Amniotic stem cell (primary cell): ENCODE measurements at places on chromosomes 1 and 21.

GRCh38 chr1:99965646-99966375, 4.0 kb upstream of the SLC35A3 start:
- DNase-seq: no peak

GRCh38 chr1:197320991-197321531, 53.0 kb downstream of the CRB1 start:
- DNase-seq: no peak

GRCh38 chr1:54335011-54335754, 71.0 kb downstream of the SSBP3 start:
- DNase-seq: no peak

- peak; percentile 43 for DNase-seq
These were observed 156.7 kb downstream of the BRINP3 start for GRCh38 chr1:190320952-190321351.

GRCh38 chr1:77468949-77469710, 187.3 kb downstream of the AK5 start:
- DNase-seq: no peak

GRCh38 chr1:46187106-46187869, 10.9 kb downstream of the POMGNT1 start:
- no peak for DNase-seq

- DNase-seq: peak; percentile 82
These were observed 41.2 kb upstream of the USH2A start for GRCh38 chr1:216464489-216464888.

DNA sequence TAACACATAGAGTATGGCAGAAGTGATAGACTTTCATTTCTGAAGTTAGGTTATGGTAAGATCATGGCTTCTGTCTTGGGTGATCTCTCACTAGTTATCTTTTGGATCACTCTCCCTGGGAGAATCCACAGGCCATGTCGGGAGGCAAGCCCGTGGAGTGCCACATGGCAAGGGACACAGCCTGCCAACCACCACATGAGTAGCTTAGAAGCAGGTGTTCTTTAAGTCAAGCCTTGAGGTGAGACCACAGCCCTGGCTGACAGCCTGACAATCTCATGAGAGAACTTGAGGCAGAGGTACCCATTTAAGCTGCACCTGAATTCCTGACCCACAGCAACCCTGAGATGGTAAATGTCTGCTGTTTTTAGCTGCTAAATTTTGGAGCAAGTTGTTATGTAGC, 130.4 kb downstream of the KCNN3 start:
- DNase-seq: no peak

GRCh38 chr1:167695147-167695546, 26.6 kb upstream of the MPZL1 start:
- DNase-seq: no peak

- no peak for DNase-seq
These were observed 42.3 kb upstream of the KCNK2 start for GRCh38 chr1:215040190-215040589.

DNA sequence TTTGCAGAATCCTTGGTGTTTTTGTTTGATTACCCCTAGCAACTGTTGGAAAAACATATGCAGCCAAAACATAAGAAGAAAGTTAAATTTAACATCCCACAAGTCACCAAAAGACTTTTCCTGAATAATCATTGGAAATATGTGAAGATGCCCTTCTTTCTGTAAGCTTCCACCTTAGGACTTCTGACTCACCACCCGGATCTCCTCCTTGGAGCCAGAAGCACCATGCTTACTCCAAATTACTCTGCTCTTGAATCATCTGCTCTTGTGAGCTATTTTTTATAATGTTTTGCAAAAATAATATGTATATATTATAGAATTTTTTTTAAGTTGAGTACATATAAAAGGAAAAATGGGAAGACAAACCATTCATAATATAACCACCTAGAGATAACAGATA, 391.7 kb downstream of the KCTD3 start:
- DNase-seq: no peak

- no peak for DNase-seq
These were observed 113.2 kb downstream of the GLUL start for GRCh38 chr1:182278144-182279054.

DNA sequence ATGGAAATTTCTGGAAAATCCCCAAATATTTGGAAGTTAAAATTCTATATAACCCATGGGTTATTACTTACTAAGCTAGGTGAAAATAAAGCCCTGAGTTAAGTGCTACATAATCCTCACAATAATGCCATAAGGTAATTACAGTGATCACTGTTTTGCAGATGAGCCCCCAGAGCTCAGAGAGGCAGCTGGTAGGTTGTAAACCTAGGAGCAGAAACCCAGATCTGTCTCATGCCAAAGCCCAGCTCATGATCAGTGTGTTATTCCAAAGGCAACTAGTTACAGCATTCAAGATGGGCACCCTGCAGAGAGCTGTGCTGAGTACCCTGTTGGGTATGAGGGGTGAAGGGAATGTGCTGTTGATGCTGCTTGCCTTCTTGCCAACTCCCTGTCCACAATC, 10.8 kb upstream of the MYOG start:
- DNase-seq: no peak

DNA sequence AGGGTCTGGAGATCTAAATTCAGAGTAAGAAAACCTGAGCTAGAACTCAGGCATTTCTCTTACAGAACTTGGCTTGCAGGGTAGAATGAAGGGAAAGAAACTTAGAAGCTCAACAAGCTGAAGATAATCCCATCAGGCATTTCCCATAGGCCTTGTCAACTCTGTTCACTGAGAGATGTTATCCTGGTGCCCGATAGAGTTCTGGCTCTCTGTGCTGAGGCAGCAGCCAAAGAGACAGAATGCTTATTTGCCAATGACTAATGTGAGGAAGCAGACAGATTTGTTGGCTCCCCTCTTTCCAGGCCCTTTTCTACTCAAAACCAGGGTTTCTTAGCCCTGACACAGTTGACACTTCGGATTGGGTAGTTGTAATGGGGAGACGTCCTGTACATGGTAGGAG, 22.3 kb upstream of the TRIM45 start:
- no peak for DNase-seq

- DNase-seq: no peak
These were observed 28.6 kb upstream of the MAP10 start for GRCh38 chr1:232776526-232777106.

DNA sequence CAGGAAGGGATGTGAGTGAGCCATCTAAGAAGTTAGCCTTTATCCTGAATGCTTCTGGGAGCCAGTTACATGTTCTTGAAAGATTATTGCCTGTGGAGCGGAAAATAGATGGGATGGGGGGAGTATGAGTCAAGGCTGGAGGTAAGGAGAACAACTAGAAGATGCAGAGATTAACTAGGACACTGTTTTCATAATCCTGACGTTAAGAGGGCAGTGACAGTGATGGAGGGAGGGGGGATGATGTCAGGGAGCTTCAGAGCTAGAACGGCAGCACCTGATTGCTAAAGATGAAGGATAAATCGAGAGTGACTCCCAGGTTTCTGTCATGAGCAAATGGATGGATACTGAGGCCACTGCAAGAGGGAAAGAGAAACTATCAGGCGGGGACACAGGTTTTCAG, 10.0 kb upstream of the RCSD1 start:
- DNase-seq: no peak

GRCh38 chr1:154745286-154745731, 124.8 kb downstream of the KCNN3 start:
- DNase-seq: no peak
